ENCODE measurements at places on chromosomes 6 and 20.

GRCh38 chr20:4130404-4131189 is 115.2 kb upstream of the RNF24 start:
- DNase-seq, result peak; percentile 83

DNA sequence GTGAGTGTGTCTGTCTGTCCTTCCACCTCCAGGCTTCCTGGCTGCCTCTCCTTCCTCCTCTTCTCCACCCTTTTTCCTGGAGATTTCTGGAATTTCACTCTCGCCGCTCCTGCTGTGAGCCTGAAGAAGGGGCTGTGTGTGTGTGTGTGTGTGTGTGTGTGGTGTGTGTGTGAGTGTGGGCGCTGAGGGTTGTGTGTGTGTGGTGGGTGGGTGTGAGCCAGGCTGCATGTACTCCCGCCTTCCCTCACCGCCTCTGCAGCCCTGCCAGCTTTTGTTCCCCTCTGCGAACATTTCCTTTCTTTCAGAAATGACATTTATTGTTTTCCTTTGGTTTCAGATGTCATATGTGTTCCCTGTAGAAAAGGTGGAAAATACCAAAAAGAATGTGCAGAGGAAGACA is 76.0 kb downstream of the SRC start:
- no peak for DNase-seq

DNA sequence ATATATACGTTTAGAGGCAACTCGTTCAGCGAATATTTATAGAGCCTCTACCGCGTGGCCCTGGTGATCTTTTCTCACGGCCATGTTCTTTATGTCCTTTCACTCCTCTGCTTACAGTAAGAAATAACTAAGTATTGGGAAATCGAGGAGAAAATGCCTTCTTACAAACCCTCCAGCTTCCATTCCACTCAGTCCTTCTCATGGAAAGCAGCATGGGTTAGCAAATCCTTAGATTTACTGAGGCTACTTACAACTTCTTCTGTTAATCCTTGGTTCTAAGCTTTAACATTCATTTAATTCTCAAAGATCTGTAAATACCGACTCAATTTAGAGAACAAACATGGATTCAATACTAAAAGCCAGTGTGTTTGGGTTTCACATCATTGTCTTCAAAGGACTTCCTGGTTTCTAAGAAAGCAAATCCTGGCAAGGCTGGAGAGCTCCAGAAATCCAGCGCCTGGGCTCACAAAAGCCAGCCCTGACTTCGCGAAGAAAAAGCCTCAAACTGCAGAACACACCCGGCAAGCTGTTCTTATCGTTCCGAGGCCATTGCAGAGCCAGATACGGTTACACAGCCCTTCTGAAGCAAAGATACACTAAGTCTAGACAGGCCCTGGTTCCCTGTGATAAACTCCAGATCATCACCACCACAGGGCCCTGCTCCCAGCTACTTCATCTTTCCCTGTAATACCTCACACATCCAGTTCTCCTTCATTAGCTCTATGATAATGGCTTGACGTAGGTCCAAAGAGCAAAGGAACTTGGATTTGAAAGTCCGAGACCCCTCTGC is 19.2 kb downstream of the AGPAT4 start:
- DNase-seq, result no peak

- no peak for DNase-seq
These were observed 48.0 kb upstream of the VSX1 start for GRCh38 chr20:25129908-25130307.

- no peak for DNase-seq
These were observed at the start of gene BMP2 for GRCh38 chr20:6767536-6768227. TSS of gene BMP2 (plus strand) at chr20:6767686. CDS start at chr20:6770127, 2,441 bp downstream.

GRCh38 chr20:47262365-47263013 is 94.0 kb downstream of the ZMYND8 start:
- DNase-seq, result no peak

DNA sequence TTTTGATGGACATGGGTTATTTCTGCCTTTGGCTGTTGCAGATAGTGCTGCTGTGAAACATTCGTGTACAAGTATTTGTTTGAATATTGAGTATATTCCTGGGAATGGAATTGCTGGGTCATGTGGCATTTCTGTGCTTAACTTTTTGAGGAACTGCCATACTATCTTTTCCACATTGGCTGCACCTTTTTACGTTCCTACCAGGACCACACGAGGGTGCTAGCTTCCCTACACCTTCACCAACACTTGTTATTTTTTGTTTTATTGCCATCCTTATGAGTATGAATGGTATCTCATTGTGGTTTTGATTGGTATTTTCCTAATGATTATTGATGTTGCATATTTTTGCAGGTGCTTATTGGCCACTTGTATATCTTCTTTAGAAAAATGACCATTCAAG is 47.8 kb upstream of the PLCG1 start:
- DNase-seq, result no peak

GRCh38 chr6:37324131-37325033 is 29.4 kb upstream of the RNF8 start:
- peak; percentile 66 for DNase-seq

DNA sequence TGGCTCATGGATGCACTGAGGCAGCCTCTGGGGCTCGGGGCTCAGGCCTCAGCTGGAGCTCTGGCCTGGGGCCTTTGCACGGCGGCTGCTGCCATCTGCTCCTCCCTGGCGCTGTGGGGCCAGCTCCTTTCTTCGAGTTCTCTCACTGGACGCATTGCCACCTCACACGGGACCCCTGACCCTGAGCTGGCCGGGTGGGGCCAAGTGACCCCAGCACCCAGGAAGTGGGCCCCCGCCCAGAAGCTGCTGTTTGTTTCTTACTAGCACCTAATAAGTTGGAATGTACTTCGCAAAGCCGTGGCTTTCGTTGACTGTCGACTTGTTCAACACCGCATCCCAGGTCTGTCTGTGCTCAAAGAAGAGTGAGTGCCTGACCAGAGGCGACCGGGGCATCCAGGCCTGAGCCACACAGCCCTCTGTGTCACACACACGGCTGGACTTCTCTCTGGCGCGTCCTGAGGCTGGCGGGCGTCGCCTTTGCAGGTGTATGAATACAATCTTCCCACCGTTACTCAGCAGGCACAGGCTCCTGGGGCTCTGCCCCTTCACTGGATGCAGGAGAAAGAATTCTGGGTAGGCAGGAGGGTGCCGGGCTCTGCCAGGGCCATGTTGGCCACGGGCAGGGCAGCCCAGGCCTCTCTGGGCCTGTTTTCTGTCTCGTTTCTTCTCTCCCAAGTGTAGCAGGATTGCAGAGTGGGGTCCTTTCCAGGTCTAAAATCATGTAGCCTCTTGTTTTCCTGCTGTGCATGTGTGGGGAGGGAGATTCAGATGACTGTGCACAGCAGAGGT is 112.9 kb downstream of the DLL1 start:
- peak; percentile 4 for DNase-seq

DNA sequence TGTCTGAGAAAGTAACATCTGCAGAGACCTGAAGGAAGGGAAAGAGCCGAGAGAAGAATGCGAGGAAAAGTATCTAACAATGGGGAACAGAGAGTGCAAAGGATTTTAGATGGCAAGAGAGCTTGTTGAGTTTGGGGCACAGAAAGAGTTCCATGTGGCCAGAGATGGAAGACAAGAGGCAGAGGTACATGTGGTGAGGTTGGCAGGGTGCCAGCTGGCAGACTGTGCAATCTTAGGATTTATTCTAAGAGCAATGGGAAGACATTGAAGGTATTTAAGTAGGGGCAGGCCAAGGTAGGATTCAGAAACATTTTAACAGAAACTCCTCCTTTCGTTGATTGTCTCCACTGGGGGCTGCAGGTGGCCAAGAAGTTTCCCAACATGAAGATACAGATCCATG is 20.4 kb upstream of the LBP start:
- no peak for DNase-seq

DNA sequence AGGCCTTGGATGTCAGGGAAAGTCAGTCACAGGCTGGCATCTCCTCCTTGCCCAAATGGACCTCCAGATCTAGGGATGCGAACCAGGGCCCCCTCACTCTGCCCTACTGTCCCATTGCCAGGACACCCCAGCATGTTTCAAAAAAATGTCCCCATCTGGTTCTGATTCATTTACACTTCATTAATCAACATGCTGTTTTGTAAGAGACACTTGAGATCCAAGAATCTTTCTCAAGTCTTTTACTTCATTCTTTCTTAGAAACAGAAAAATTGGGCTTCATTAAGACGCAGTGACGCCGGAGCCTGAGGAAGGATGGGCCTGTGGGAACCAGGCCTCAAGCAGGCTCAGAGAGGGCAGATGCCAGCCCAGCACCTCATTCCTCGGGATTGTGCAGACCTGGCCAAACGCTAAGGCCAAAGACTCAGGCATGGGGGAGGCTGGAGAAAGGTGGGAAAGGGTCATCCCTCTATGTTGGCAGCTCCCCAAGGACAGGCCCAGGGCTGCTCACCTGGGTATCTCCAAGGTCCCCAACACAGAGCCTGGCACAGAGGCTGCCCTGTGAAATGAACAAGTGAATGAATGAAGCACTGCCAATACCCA is 3.8 kb downstream of the RSPO4 start:
- no peak for DNase-seq

GRCh38 chr6:16670183-16670582 is 91.1 kb downstream of the ATXN1 start:
- no peak for DNase-seq

DNA sequence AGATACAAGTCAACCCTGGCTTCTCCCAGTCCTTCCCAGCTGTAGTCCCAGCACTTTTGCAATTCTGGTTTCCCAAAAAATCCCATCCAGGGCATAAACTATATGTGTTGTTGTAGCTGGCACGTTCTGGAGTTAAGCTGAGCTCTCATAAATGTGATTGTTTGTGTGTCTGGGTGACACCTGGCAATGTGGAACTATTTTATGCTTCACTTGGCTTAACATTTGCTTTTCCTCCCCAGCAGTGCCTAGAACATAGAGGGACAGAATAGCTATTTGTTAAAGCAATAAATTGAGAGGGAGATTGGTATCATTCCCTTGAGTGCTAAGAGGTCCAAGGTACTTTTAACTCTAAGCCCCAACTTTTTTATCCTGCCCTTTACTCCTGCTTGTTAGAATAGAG is 575.9 kb upstream of the NOX3 start:
- DNase-seq, result no peak

GRCh38 chr6:150687508-150687907 is 87.8 kb downstream of the PLEKHG1 start:
- no peak for DNase-seq

- DNase-seq, result no peak
These were observed 275.0 kb upstream of the BMP2 start for GRCh38 chr20:6492271-6493055.

GRCh38 chr6:116328528-116328903 is 42.2 kb upstream of the DSE start:
- DNase-seq, result no peak

GRCh38 chr20:38723848-38724625 is at the start of gene SLC32A1:
TSS of gene SLC32A1 (plus strand) at chr20:38724486. CDS start at chr20:38724725, 239 bp downstream.
- peak; percentile 13 for DNase-seq

GRCh38 chr20:46200582-46201570 is 82.8 kb downstream of the CD40 start:
- DNase-seq, result no peak

DNA sequence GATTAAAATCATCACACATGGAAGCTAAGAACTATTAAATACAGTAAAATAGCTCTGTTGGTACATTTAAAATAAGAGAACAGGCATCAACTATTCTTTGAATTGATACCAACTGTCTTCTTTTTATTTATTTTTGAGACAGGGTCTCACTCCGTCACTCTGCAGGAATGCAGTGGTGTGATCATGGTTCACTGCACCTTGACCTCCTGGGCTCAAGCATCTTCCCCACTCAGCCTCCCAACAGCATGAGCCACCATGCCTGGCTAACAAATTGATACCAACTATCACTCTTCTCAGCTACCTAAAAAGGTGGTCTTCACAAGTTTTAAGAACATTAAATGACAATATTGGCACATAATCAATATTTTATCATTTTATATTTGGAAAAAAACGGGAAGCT is 7.8 kb upstream of the PNISR start:
- DNase-seq, result no peak

- no peak for DNase-seq
These were observed 769.1 kb downstream of the QKI start for GRCh38 chr6:164183556-164184123.

- no peak for DNase-seq
These were observed 34.7 kb downstream of the KIF25 start for GRCh38 chr6:168032005-168032760.

DNA sequence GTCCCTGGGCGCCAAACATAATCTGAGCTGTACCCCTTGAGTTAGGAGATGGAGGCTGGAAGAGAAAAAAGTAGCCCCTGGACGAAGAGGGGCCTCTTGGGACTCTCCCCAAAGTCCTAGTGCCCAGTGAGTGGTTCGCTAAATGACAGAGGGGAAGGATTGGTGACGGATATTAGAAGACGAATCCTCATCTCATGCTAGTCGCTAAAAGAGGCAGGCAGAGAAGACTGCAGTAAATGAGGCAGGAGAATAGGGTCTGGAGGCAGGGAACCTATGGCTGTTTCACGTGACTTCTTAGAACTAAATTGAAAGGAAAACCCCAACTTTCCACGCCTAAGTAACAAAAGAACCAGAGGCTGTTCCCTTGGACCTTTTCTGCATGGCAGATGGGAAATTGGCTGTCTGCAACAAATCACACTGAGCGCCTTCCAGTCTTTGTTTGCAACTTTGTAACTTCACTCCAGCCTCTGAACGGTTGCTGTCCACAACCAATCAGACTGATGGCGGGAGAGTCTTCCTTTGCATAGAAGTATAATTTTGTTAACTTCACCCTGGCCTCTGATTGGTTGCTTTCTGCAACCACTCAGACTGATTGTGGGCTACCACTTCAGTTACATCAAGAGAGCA is 731 bp upstream of the RBL1 start:
- peak; percentile 7 for DNase-seq

DNA sequence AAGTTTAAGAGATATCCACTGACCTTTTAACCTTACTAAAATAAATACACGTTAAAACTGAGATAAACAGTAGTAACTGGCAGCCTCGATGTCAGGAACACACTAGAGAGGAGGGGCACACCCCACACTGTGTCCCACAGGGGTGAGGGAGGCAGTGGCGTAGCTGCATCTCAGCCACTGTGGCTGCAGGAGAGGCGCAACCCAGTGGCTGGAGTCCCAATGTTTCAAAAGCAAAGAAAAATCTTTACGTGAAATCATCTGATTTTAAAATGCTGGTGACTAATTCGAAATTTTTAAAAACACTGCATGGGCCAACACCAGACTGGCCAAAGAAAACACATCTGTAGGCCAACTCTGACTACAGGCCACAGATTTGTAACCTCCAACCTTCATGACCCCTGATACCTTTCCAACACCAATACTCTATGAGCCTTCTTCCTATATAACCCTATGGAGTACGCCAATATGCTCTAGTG is 54.7 kb downstream of the TRAM2 start:
- no peak for DNase-seq

DNA sequence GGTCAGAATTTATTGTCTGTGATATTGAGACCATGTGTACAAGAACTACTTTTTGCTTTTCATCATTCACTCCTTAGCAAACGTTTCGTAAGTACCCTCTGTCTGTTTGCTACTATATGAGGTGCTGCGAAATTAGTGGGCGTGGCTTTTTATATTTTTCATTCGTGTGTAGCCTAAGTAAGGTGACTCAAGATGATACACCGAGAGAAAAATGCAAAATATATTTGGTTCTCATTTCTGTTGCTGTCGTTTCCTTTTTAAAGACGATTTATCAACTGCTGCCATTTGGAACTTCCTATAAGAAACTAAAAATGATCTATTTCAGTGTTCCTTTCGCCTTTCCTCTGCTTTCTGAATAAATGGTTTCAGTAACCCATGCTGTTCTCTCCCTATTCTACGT is 61.2 kb downstream of the VAPB start:
- no peak for DNase-seq

Data from activated naive CD4-positive, alpha-beta T cell treated with anti-CD3 and anti-CD28 coated beads for 36 hours (primary cell).